8988T (cell line): ENCODE measurements at places on chromosomes 6 and 20.
A peak's percentile ranks its signal among the peaks of the same experiment; 100 is the strongest.

DNA sequence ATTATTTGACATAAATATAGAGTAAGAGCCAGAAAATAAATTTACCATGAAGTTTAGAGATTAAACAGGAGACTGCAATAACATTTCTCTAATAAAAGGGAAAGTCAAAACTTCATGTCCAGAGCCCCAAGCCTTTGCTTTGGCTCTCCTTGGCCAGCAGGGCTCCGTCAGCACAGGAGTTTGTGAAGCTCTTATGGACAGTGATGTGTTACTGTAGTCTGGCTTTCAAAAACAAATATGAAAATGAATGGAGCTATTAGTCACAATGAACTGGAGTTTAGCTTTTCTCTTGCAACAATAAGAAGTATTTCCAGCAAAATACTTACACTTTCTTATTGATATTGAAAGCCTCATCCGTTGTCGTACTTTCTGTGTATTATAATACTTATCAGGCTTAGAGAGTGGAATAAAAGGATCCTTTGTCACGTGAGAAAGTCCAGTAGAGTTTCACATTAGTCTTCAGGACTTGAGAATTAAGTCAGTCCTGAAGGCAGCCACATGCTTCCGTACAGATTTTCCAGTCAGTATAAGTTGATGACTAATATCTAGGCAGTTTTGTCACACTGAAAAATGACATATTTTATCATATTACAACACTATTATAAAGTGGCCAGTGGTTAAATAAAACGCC is 117.0 kb upstream of the PRL start:
- no peak for DNase-seq

- no peak for DNase-seq
Observed at GRCh38 chr6:157679605-157680580, 143.2 kb upstream of the SNX9 start.

GRCh38 chr6:16150098-16150497 is 21.2 kb downstream of the MYLIP start:
- no peak for DNase-seq

GRCh38 chr6:142530566-142530965 is 228.8 kb downstream of the ADGRG6 start:
- DNase-seq, result no peak

DNA sequence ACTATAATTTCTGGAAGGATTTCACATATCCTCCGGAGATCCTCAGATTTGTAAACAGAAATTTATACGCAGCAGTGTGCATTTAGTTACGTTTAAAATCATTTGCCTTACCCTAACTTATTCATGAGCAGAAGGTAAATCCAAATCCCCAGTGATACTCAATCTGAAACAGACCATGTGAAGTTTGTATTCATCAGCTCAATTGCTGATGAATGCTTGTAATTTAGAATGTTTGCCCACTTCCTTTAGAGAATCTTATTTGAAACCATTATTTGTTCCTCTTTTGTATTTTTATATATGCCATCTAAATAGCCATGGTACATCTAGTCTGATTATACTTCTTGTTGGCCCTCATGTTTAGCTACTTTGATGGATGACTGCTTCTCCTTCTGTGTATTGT is 15.4 kb downstream of the TAAR1 start:
- DNase-seq, result no peak

DNA sequence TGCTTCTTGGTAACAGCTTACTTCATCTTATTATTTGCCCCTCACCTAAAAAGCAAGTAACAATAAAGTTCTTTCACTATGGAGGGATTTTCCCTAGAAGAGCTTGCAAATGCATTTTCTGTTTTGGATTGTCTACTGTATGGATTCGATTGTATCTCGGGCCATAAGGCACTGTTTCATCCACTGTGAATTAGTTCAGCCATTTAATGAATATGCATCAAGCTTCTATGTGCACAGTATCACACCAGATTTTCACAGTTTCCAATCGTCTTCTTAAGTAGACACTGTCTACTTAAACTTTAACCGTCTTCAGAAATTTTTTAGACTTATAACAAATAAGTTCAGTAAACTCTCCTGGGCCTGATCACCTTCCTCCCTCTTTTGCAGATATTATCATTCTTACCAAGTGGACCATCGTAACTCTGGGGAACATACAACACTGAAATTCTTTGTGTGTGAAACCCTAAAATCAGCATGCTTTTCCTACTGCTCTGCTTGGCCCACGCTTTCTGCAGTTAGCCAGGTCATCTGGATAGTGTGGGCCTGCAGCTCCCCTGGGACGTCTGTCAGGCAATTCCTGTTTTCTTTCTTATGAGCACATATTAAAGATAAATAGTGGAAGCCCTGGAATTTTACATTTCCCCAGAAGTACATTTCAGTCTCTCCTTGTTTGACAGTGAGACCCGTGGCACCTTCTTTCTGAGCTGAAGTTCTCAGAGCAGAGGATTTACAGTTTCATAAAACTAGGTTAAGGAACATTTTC is 136.5 kb upstream of the PDE10A start:
- DNase-seq, result no peak

- no peak for DNase-seq
Observed at GRCh38 chr6:41755895-41756294, 8.7 kb upstream of the PGC start.

GRCh38 chr6:75220357-75220756 is 14.5 kb upstream of the COL12A1 start:
- DNase-seq, result no peak

- DNase-seq, result peak; percentile 90
Observed at GRCh38 chr20:3250091-3250504, 11.1 kb upstream of the SLC4A11 start.

- no peak for DNase-seq
Observed at GRCh38 chr6:37520926-37521325, 21.2 kb upstream of the CCDC167 start.

- no peak for DNase-seq
Observed at GRCh38 chr6:42295677-42296076, 78.0 kb upstream of the MRPS10 start.

DNA sequence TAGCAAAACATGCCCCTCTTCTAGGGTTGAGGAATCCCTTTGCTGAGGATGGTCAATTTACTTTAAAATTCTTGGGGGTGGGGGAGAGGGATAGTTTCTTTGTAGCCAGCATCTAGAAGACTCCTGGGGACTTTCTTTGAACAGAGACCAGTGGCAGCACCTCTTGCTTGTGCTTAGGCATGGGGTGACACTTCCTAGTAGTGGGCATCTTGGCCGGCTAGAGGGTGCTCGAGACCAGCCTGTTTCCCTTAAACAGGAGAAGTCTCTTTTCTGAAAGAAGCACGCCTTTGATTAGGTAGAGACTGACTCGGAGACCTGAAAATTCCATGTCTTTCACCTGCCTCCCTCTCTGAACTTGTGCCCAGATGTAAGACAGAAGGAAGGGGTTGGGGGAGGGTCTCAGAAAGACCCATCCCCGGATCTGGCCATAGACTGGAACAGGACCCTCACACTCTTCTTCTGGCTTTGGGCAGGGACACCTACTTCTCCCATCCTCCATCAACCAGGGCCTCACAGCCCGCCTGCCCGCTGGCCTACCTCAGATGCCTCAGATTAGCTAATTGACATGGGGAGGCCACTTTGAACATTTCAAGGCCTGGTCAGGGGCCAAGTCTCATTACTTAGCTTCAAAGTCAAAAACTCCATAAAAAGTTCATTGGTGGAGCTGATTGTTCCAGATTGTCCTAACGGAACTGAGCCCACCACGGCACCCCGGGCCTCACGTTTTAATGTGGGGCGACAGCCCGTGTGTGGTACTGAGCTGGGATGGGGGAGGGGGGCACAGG is 172.2 kb downstream of the CDC5L start:
- DNase-seq, result no peak

DNA sequence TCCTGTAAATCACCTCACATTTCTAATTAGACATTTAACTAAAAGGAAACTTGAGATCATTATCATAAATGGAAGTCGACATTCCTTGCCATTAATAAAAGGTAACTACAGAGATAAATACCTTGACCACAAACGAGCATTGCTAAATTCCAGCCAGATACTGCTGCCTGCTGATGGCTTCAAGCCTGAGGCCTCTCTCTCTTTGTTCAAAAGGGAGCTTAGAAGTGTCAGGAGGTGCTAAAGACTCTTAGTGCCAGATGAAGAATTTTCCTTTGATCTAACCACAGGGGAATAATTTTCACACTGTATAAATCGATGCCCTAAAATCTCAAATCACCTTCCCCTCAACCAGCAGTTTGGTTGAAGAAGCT is 248.2 kb upstream of the PMEPA1 start:
- DNase-seq, result no peak

DNA sequence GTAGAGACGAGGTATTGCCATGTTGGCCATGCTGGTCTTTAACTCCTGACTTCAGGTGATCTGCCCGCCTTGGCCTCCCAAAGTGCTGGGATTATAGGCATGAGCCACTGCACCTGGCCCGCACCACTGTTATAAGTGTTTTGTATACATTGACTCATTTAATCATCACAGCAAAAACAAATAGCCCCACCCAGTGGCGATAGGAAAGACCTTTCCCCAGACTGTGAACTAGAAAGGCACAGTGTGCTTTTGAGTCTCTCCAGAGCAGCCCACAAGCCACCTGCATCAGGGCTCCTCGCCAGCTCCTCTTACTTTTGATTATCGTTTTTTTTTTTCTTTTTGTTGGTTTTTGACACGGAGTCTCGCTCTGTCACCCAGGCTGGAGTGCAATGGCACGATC is 27.9 kb upstream of the ZFP64 start:
- no peak for DNase-seq

DNA sequence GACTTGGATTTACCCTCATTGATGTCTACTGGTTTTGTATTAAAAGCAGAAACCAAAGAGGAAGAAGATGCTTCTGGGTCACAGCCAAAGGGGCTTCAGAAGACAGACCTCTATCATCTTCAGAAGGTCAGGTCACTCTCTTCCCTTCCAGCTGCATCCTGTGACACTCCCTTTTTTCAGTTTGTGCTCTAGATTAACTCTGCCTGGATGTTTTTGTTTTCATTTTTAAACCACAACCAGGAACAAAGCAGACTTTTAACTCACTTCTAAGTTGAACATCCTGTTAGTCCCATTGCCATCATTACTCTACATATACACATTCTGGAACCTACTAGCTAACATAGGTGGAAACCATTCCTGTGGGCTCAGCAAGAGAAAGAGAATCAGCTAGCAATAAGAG is 45.2 kb downstream of the AKIRIN2 start:
- DNase-seq, result no peak

DNA sequence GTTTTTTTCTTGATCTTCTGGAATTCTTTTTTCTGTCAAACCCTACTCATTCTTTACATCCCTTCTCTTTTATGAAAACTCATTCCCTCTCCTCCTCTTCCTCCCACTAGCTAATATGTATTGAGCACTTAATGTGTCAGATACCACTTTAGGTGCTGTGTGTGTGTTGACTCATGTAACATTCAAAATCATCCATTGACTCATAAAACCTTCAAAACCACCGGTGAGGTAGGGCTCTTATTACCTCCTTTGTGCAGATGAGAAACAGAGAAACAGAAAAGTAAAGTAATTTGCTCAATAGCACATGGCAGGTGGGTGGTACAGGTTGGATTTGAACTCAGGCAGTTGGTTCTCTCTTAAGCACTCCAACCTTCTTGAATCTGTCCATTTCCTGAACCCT is 136.3 kb upstream of the NEDD9 start:
- DNase-seq, result no peak

- no peak for DNase-seq
Observed at GRCh38 chr20:10498200-10498599, 63.1 kb downstream of the SLX4IP start.

- no peak for DNase-seq
Observed at GRCh38 chr6:111480988-111481822, 1.8 kb downstream of the REV3L start.

GRCh38 chr6:116365743-116366142 is 5.0 kb upstream of the DSE start:
- no peak for DNase-seq

GRCh38 chr20:58666702-58667101 is 15.6 kb downstream of the STX16 start:
- no peak for DNase-seq

DNA sequence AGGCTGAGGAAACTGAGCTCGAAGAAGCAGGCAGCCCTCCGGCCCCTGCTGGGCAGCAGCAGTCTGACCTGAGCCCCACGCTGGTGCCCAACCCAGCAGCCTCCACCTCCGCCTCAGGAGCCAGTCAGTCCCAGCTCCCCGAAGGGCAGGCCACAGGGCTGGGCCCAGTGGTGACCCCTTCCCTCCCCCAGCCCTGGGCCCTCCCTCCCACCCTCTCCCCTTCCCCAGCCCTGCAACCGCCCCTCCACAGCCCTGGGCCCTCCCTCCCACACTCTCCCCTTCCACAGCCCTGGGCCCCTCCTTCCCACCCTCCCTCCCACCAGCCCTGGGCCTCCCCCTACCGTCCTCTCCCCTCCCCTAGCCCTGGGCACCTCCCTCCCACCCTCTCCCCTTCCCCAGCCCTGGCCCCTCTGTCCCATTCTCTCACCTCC is 115.0 kb downstream of the TAF4 start:
- no peak for DNase-seq

GRCh38 chr6:38091613-38092012 is 272.1 kb downstream of the ZFAND3 start:
- no peak for DNase-seq

DNA sequence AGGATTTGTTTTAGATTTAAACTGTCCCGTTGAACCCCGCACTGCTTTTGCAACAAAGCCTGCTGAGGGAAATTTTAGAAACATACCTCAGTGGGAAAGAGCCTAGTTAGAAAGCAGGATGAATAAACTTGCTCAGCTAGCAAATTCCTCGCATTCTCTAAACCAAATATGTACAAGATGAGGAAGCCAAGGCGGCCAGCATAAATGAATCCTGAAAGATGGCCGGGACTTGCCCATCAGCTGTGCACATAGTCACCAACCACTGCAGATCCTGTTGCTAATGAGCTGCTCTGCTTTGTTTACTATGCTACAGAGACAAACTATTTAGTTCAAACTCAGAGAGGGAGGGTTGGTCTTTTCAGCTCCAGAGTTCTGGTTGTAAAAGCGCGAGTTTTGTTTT is 49.0 kb downstream of the TMEM170B start:
- no peak for DNase-seq

- no peak for DNase-seq
Observed at GRCh38 chr20:17771206-17772004, 71.6 kb downstream of the BANF2 start.

DNA sequence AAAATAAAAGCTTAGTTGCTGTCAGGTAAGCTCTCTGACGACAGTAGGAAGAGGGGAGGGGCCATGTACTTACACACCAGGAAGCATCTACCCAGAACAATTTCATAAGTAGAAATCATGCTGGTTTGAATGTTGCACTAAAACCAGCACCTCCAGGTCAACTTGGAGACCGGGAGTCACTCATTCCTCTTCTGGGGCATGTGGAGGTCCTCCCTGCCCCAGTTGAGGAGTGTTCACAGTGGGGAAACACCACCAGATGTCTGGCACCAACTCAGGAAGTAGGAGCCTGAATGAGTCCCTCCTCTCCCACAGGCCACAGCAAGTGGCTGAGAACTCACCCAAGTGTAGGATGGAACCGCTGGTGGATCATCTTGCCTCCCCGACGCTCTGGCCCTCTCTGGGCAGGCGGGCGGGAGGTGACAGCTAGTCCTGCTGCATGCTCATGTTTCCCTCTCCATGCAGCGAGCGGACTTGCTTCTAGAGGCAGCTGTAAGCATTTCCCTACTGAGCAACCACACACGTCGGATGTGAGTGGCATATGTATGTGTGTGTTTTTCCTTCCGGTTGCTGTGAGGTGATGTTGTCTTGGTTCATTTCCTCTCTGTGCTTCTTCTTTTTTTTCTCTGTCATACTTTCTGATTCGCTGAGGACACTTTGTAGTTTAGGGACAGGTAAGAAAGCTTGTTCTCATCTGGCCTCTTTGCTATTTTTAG is 149.5 kb upstream of the NEDD9 start:
- DNase-seq, result no peak
